Stimulated activated naive CD8-positive, alpha-beta T cell treated with anti-CD3 and anti-CD28 coated beads, Interleukin-15, amount 100 ng/mL, for 72 hours (primary cell): ENCODE measurements at places on chromosomes 6 and 20.

DNA sequence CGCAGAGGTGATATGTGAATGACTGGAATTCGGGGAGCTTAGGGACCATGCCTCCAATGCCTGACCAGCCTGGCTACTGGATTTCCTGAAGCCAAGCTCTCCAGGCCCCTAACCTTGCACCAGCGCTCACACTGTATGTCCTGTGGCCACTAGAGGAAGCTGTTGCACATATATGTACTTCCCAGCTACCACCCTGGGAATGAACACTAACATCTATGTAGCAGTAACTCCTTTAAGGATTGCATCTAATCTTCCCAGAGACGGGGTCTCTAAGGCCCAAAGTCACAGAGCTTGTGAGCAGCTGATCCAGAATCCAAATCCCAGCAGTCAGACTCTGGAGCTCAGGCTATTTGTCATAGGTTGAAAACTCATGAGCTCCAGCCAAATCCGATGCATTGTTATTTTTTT is 20.4 kb upstream of the BPIFB1 start:
- no peak for DNase-seq

GRCh38 chr6:134990262-134990661 is 40.4 kb upstream of the ALDH8A1 start:
- no peak for DNase-seq

DNA sequence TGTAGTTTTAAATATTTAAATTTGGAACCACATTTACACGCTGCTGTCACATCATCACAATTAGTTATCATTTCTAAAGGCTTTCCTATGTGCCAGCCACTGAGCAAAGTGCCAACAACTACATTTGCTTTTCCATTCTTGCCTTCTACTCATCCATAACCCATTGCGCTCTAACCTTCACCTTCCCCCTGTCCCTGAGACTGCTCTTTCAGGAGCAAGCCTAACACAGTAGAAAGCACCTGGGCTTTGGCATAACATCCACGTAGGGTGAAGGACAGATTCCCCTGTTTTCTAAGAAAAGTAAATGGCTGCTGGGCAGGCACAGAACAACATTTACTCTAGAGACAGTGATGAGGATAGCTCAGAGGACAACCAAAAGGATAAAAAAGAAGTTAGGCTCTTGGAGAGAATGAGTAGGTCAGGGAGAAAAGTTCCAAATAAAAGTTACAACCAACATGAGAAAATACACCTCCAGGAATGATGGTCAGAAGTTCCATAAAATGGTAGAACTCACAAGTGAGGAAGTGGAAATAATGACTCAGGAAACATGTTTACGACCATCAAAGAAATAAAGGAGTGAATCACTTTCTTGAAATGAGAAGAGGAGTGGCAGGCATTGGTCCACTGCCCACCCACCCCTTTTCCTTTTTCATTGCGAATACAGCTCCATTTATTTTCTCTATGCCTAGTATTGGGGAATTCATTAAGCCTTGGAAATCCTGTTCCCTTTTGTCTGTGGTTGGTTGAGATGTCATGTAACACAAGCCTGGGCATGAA is 77.2 kb downstream of the PFDN4 start:
- peak; percentile 33 for DNase-seq

DNA sequence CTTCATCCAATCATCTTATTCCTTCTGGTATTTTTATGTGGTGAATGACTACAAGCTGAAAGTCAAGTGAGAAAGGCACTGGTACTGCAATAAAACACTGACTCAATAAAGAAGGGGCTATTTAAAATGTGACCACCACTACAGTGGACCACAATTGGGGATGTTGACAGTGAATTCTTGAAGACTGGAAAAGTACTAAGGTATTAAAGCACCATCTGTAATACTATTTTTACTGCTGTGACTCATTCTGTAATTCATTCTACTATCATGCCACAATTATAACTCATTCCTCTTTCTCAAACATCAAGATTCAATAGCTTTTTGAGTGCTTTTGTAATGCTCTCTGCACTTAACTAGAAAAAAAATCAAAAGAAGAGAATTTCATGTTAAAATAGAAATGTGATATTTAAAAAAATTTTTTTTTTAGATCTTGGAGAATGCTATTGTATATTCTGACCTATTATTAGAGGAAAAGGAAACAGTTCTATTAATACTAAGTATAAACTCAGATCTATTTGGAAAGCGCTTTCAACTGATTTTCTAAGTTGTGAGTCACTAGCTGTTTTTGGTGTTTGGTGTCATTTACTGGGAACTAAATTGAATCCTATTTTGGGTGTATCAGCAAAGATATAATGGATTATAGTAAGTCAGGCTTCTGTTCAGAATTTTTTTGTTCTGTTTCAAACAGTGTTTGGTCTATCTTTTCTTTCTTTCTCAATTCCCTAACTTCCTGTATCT is 104.7 kb upstream of the TMEM170B start:
- no peak for DNase-seq

DNA sequence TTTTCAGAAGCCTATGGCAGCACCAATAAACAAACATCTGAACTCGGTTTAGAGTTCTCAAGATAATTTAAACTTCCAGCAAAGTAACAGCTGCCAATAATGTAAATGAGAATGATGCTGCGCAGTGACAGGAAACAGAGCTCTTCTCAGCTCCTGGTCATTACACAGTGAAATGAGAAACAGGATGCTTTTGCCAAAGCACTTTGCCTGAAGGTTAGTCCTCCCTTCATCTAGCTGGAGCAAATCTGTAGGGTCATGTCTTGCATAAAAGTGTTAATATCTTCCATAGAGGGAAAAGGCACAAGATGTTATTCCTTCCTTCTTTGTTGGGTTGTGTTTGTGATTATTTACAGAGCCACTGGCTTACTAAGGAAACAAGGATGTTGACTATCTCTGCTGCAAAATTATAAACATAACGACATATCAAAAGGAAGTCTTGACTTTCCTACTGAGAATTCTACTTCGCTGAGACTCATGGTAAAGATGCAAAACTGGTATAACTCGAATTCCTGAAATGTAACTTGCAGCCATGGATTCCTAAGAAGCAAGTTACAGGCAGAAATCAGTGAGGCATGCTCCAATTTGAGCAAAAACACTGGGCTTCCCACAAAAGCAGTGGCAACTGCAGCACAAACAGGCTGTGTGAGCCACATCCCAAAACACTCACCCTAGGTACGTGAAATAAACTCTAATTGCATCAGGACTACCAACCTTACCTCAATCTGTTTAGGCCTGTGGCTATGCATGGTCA is 102.5 kb upstream of the BEND6 start:
- DNase-seq: no peak
